ENCODE measurements at places on chromosomes 4 and X.

DNA sequence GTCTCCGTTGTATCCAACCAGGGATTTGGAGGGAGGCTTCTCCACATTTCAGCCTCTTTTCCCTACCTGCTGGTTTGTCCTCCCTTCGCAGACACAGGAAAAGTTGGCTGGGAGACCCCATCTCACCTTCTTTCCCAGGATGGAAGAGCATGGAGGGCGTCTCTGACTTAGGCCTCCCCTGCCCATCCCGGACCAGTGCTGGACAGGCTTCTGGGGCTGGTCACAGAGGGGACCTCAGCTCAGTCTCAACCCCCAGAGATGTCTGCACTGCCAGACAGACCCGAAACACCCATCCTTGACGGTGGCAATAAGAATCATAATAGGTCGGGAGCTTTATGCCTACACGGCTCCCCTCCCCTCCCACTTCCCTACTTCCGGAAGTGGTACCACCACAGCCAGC lies 1.6 kb downstream of the WFS1 start:
- DNase-seq, result no peak

- DNase-seq, result no peak
Observed at GRCh38 chr4:40918330-40918729, 168.6 kb downstream of the NSUN7 start.

- DNase-seq, result no peak
Observed at GRCh38 chr4:14138106-14138505, 510.6 kb upstream of the BOD1L1 start.

DNA sequence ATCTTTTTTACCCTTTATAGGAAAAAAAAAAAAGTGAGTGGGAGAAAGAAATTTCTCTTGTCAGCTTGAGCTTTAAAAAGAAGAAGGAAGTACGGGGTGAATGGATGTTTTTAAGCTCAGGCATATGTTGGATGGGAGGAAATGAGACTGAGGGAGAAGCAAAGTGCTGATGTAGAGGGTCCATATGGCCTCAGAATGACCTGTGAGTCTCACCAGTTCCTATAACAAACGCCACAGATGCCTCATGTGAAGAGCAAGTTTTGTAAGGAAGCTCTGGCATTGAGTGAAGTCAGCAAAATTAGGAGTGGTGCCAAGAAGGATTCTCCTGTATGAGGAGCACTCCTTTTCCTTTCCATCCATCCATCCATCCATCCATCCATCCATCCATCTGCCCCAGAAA lies 214.6 kb downstream of the PTTG2 start:
- DNase-seq, result no peak
